ENCODE measurements at places on chromosomes 7 and 10.

DNA sequence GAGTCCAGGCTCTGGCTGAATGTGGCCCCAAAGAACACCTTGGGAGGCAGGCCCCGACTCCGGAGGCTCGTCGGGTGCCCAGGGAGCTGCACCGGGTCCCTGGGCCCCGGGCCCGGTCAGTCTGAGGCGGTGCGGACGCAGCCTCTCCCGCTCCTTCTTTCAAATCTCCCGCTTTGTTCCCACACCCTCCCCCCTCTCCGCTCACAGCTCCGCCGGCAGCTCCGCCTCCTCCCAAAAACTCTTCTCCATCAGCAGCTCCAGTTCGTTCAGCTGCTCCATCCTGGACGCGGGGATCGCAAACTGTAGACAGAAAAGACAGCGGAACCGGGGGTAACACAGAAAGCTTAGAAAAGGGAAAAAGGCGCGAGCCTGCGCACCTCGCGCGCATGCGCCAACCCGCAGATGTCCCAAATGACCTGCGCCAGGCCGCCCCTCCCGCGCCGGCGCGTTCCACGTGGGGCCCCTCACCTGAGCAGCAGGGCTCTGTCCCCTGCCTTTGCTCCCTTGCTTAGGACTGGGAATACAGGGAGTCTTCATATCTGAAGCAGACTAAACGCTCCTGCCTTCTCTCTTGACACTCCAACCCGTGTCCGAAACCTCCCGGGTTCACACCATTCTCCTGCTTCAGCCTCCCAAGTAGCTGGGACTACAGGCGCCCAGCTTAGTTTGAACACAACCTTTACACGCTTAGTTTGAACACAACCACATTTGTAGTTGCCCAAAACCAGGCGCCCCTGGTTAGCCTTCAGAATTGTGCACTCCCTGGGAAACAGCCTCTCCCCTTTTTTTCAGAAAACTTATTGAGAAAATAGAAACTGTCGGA is at the start of gene DNA2:
TSS of gene DNA2 (minus strand) at position 388 of the 823 bp plus-strand sequence. CDS start at position 279, 109 bp downstream.
- DNase-seq = peak; percentile 59

- no peak for DNase-seq
These were observed 63.0 kb downstream of the TAX1BP1 start for GRCh38 chr7:27802999-27803398.

- no peak for DNase-seq
These were observed 40.4 kb downstream of the TMEM168 start for GRCh38 chr7:112749775-112750174.

DNA sequence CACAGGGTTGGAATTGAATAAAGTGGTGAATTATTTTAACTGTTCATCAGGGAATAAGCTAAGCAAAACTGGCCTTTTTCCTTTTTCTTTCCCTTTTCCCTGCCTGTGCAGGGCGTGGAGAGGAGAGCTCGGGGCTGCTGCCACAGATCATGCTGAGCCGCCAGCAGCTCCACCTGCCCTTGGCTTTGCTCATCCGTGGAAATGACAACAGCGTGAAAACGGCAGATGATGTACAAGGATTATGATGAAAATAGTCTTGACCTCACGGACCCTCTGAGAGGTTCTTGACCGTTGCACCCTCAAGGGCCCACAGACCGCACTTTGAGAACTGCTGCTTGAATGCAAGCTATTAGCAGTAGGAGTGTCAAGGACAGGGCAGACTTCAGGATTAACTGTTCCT is 10.6 kb downstream of the PPP2R2D start:
- DNase-seq = no peak

DNA sequence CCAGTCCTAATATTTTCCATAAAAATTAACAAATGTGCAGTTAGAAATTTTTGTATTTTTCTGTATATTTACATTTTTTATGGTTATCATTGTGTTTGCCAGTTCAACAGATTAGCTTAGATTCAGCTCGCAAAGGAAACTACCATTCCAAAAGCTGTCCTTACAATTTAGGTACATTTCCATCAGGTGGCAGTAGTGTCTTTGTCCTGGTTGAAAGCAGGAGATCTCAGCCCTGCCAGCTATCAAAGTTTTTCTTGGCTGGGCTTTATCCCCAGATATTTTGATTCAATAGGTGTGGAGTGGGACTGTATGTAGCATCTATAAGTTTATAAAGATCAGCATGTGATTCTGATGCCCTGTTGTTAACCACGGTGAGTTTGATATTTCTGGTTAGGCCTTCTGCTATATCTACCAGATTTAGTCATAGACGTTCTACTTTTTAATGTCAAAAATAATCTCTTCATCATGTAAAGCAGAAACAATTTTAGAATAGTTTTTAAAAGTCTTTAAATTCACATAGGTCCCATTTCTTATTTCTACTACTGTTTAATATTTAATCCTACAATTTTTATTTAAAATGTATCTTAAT is 15.5 kb upstream of the ICA1 start:
- no peak for DNase-seq

- DNase-seq = no peak
These were observed 201.4 kb upstream of the NRP1 start for GRCh38 chr10:33535866-33536265.

Measured in NCI-H226 (cell line).